ENCODE measurements at places on chromosomes 2 and 18.

- DNase-seq: no peak
These were observed 457.8 kb downstream of the EIPR1 start for GRCh38 chr2:2919574-2920365.

GRCh38 chr2:114259389-114259788, 183.1 kb upstream of the DPP10 start:
- DNase-seq: no peak

GRCh38 chr2:217954971-217955740, 47.6 kb downstream of the TNS1 start:
- no peak for DNase-seq

DNA sequence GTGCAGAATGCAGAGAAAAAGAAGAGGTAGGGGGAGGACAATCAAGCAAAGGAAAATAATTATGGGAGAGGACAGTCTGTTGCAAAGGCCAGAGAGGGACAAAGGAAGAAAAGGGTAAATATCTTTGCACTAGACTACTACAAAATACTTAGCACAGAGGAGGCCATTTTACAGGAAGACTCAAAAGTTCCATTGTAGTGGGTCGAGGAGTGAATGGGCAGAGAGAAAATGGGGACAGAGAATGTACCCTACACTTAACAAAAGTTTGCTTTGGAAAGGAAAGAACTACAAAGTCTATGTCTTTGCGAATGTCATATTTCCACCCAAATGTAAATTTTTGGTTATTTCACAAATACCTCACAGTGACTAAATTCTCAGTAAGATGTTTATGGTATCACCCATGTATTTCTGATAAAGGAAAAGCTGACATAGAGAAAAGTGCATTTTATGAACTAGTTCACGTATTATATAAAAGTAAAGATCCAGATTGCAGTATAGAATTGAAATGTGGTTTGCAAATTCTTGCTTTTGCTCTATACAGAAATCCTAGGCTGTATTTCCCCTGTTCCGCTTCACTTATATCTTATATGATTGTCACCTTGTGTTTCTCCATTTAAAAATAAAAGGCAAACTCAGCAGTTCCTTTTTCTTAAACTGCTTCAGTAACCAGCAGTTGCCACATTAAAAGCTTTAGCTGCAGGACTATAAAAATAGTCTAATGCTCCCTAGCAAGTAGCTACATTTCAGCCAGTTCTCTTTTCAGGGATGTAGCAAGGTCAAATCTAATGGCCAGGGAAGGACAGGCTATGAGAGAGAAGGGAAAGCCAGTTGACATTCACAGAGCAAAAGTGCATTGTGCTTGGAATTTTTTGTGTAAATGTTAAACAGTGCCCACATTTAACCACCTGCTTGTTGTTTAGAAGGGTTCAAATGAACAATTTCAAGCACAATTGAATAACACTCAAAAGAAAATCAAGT, 79.7 kb upstream of the CYTIP start:
- DNase-seq: no peak

GRCh38 chr2:3636586-3637310, 21.3 kb upstream of the ALLC start:
- DNase-seq: no peak

DNA sequence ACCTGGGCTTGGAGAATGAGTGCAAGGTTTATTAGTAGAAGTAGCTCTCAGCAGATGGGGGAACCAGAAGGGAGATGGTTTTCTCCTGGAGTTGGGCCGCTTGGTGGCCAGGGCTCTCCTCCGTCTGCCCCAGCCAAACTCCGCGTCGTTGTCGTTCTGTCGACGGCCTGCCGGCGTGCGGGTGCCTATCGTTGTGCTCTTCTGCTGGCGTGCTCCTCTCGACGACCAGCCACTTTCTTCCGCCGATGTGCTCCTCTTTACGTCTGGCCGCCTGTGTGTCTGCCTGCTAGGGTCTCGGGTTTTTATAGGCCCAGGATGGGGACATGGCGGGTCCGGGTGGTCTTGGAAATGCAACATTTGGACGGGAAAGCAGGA, 119.1 kb downstream of the BMPR2 start:
- no peak for DNase-seq

- DNase-seq: peak; percentile 48
These were observed 3.2 kb downstream of the CFLAR start for GRCh38 chr2:201118961-201119854.

DNA sequence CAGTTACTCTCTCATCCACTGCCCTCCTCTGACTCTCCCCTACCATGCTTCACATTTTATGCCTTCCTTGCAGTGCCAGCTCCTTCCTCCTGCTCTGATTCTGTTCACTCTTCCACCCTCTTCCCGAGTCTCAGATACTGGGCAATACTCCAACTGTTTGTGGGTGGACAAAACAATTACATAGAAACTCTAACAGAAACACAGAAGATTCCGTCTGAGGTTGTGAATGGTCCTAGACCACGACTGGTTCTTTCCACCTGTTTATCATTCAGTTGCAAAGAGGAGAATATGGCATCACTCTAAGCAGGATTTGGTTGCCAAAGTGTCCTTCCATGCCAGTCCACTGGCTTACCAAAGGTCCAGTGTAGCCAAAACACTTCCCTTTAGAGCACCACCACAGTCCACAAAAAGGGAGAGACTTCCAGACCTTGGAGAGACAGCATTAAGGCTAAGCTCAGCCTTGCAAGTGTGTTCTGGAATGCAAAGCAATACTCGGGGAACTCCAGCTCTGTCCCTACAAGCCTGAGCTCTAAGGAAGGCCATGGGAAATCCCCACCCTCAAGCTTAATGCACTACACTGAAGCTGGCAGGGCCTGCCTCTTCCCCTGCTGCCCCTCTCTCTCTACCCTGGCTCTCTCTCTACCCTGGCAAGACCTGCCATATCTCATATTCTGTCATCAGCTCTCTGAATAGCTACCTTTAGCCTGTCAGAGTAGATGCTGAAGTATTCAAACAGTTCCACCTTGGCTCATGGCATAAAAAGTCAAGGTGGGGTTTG, 33.6 kb upstream of the RND3 start:
- peak; percentile 66 for DNase-seq

DNA sequence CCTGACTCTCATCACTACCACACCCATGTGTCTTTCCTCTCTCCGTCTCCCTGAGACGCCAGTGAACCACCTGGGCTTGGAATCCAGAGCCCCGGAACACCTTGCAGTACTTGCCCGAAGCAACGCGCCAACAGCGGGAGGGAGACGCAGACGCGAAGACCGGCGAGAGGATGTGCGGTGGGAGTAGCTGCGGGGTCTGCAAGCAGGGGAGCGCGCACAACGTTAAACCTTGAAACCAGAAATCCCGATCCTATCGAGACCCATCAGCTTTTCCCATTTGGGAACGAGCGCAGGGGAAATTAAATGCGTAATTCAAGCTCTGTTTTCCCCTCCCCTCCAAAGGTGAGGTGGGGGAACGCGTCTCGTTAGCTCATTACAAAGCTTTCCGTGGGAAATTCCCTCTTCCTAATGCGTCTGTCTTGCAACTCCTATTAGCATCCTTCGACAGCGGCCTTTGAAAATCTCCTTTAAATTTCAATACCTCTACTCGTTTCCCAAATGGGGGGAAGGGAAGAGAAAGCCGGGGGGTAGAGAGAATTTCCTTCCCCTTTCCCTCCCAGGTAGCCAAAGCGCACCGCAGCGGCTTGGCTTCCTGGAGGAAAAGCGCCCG, 421 bp upstream of the CNTNAP5 start:
- no peak for DNase-seq

DNA sequence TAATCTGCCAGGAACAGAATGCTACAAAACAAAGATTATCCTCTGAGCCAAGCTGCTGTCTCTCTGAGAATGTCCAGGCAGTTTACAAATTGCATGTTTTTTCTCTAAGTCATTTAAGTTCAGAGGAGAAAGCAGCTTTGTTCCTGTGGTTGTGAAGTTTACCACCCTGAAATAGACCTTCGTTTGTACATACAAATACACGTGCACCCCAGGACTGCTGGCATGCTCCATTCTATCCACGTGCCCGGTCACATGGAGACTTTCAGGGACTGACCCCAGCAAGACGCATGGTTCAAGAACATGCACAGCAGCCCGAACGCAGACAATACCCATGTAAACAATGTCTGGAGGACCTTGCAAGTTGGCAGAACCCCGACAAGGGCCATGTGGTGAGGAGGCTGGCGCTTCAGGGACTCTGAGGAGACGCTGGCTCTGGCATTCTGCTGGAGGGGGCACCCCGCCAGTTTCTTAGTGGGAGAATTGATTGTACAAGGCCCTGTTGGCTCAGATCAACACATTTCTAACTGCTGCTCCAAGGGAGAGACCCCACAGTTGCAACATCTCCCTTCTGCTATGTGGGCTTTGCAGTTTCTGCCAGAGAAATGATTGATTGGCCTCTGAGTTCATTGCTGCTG, 33.3 kb downstream of the FAM178B start:
- DNase-seq: no peak

GRCh38 chr18:48552130-48552529, 13.3 kb downstream of the CTIF start:
- DNase-seq: no peak

DNA sequence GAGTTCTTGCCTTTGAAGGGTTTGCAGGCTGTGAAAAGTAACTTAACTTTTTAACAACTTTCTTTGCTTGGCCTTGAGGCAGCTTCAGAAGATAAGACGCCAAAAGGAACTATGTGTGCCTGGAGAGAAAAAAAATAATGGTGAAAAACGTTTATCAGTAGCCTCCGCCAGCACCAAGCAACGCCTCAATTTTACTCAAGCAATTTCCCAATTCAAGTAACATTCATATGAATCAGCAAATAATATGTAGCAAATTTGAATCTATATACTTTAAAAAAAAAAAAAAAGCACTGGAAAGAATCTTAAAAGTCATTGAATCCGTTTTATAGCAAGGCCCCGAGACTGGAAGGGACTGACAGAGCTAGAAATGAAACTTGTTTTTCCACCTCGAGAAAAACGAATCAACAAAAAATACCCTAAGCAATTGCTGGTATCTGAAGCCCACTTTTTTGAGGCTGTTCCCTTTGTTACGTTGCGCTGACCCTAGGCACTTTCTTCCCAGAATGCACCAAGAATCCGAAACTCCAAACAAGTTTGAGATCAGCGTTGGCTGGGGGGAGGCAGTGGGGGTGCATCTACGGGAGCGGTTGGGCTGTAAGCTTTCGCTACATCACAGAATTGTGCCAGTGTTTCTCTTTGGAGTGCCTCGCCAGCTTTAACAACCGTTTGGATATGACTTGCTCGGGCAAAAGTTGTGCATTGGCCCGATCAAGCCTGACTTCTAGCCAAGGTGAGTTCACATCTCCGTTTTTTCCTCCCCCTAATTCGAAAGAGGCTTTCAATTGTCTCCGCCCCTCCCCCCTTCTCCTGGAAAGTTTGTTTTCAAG, 2.7 kb upstream of the TGIF1 start:
- peak; percentile 73 for DNase-seq

DNA sequence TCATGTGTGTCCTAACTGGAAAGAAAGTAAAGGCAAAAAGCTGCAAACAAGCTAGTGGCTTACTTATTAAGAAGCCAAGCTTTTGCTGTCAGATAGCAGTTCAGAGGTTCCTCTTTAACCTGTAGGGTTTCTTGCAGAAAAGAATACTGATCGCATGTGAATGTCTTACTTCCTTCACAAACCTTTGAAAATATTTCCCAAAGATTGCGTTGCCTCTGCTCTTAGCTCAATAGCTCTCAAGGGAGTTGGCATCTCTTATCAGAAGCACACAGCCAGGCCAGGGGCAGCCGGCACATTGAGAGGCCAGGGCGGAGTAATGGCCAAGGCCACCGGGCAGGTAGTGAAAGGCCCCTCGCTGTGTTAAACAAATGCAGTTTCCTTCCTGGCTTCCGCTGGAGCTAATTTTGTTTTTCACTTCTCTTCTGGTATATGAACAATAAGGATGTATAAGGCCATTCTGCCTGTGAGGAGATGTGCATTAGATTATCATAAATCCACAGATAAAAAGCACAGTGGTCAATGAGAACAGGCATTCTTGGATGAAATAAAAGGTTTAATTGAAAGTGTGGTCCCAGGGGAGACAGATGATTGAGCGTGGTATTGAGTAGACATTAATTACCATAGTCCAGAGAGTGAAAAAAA, 542.4 kb upstream of the NRP2 start:
- DNase-seq: no peak

DNA sequence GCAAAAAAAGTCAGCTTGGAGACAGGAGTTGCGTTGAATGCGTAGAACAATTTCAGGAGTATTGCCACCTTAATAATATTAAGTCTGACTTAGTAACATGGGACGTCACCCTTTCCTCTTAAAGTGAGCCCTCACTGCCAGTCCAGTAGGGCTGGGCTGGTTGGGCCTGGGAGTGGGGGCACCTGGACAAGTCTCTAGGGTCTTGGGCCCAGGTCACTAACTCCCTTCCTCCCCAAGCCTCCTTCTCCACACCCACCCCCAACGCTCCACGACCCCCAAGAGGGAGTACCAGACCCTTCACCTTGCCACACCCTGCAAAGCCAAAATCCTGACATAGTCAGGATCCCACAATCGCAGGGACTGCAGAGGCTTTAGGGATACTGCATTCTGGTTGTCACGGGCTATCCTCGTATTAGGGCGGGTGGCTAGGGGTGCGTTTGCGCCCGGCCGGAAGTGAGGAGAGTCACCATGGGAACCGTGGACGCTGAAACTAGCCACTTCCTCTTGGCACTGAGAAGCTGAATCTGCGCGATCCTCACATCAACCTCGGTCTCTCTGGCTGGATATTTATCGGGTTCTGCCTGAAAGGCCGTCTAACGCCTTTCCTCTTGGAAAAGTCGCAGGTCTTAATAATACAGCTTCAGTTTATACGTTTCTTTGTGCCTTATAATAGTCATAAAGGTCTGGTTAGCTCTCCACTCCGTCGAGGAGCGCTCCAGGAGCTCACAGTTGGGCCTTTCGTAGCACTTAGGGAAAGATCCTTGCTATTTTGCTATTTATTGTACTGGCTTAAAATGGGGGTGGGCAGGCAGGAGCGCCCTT, 10.3 kb upstream of the CXXC1 start:
- DNase-seq: peak; percentile 71

GRCh38 chr2:222304737-222305515, 6.1 kb upstream of the PAX3 start:
- DNase-seq: no peak

- DNase-seq: peak; percentile 10
These were observed 54.7 kb downstream of the FARP2 start for GRCh38 chr2:241410739-241411176.

- no peak for DNase-seq
These were observed 1150.9 kb downstream of the RPIA start for GRCh38 chr2:89842180-89842908.

- DNase-seq: peak; percentile 35
These were observed 34.7 kb downstream of the PIEZO2 start for GRCh38 chr18:11114653-11115052.

- DNase-seq: peak; percentile 29
These were observed 45.6 kb upstream of the SLC14A2 start for GRCh38 chr18:45569566-45570275.
